Brain pericyte (primary cell): ENCODE measurements at places on chromosomes 12 and 14.

GRCh38 chr14:33056213-33056612 is 117.5 kb downstream of the NPAS3 start:
- DNase-seq, result no peak

- DNase-seq, result no peak
Measured at GRCh38 chr12:12033824-12034223, 36.9 kb upstream of the BCL2L14 start.

GRCh38 chr12:1793426-1794210 is 26.7 kb upstream of the LRTM2 start:
- no peak for DNase-seq

GRCh38 chr14:53894456-53894855 is 62.2 kb downstream of the BMP4 start:
- no peak for DNase-seq

- no peak for DNase-seq
Measured at GRCh38 chr14:35295845-35296161, 3.6 kb downstream of the PSMA6 start.

GRCh38 chr12:60644076-60644475 is 1048.2 kb downstream of the SLC16A7 start:
- DNase-seq, result no peak

DNA sequence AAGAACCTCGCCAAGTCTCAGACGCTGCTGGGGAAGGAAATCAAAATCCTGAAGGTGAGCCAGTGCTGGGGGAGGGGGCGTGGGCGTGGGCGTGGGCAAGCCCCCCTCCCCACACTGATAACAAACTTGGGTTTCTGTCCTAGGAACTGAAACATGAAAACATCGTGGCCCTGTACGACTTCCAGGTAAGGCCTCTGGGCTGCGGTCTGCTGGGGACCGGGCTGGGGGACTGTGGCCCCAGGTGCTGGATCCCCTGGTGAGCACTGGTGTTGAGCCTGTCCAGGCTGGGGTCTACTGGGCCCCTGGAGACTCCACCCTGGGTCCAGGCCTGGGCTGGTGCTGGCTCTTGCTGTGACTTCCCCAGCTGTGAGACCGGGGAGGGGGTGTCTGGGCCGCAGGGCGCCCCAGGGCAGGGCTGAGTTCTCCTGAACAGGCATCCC is 1.2 kb downstream of the ULK1 start:
- DNase-seq, result no peak

DNA sequence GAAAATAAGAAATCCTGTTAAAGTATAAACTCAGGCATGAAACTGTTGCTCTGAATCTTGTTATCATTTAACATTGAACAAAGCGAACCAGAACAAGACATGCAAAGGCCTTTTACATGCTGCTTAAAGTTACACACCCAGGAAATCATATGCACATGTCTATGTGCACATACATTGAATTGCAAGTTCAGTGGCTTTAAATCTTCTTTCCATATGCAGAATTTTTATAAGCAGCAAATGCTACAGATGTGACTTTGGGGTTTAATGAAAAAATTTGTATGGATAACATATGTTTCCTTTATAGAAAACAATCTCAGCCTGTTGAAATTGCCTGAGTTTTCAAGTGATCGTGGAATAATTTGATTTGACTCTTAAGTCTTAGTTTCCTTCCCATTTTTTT is 193.9 kb downstream of the AEBP2 start:
- no peak for DNase-seq

GRCh38 chr14:90464481-90464880 is 67.7 kb downstream of the CALM1 start:
- no peak for DNase-seq

DNA sequence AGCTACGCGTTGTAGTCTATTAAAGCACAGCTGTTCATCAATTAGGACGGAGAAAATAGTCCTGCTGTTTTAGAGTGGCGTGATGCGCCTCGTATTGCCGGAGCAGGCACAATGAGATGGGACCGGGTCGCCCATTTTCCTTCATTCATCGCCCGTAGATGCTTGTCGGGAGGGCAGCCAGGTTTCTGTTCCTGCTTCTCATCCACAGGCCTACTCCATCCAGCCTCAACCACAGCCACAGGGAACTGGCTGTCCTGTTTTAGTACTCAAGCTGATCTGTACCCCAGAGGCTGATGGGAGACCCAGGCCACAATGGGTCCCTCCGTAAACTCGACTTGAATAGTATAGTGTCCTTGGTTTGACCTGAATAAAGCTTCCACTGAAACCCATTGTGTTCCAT is 264.0 kb downstream of the VRK1 start:
- DNase-seq, result no peak

- peak; percentile 74 for DNase-seq
Measured at GRCh38 chr14:23078692-23079116, 16.2 kb downstream of the ACIN1 start.

GRCh38 chr12:68499616-68500015 is 111.1 kb upstream of the RAP1B start:
- no peak for DNase-seq

DNA sequence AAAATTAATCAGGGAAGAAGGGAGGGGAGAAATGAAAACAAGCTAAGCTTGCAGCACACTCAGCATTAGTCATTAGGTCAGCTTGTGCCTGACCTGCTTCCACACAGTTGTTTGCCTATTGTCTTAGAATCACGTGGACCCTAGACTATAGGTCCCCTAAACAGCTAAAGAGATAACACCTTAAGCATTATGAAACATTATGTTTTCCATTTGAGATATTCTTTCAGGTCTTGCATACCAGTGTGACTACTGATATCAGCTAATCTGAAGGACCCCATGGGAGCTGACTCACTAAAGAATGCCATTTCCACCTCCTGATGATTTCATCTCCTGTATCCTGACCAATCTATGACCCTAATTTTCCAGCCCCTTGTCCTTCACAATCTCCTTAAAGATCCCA is 154.1 kb upstream of the FUT8 start:
- no peak for DNase-seq

DNA sequence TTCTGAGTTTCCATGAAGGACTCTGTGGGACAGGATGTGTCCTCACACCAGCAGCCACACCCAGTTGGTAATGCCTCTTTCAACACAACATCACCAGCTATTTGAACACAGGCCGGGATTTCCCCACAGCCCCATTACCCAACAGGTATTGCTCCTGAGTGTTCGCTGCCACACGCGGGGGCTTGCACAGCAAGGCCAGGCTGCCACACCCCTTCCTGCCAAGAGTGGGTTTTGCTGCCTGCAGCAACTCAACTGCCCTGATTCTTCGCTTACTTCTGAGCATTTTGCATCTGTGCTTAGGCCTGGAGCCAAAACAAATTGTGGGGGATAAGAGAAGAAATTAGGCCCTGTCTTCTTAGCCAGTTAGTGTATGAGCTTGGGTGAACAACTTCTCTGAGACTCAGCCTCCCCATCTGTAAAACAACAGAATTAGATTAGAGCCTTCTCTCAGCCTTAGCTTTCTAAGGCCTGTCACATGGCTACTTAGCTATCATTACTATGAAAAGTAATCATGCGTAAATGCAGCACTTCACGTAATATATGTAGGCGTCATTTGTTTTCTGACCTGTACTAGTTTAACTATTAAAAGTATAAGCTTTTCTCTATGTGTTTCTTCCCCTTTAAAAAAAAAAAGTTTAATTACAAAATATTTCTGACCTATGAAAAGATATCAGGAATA is 20.0 kb downstream of the CKAP4 start:
- no peak for DNase-seq

DNA sequence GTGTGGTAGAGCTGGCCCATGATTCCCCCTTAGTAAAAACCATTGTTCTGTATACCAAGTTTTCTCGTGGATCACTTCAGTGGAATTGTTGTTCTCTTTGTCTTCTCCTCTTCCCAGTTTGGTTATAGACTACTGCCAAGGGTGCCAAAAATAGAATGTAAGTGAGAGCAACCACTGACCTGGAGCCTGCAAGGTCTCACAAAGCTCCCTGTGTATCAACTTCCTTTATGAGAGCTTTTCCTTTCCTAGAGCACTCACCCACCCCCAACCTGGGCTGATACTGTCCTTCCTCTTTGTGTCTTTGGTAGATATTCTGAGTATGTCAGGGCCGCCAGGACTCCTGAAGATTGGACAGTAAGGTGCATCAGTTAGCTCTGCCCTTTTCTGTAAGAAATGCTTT is 101.0 kb downstream of the SCN8A start:
- DNase-seq, result no peak

GRCh38 chr12:124867401-124867930 is 3.8 kb upstream of the SCARB1 start:
- no peak for DNase-seq

- no peak for DNase-seq
Measured at GRCh38 chr14:101103321-101103901, 199.9 kb upstream of the RTL1 start.

DNA sequence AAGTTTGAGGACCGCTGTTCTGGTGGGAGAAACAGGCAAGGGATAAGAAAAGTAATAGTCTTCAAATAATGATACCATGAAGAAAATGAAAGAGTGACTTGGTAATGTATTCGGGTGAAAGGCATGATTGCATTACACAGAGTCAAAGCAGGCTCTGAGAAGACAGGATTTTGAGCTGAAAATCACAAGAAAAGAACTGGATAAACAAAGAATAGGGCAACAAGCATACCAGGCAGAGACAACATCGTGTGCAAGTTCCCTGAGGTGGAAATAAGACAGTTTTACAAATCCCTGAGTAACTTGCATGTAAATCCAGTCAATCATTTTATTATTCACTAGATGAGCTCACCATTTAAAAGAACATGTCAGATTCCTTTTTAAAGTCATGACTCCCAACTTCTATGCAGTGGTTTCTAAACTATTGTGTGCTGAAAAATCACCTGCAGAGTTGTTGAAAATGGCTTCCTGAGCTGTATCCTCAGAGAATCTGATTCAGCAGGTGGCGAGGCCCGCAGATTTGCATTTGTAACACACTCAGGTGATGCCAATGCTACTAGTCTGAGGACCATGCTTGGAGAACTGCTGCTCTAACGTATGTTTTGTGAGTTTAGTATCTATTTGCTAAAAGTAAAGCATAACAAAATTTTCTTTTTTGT is 133.0 kb upstream of the ABCD2 start:
- DNase-seq, result no peak

- DNase-seq, result no peak
Measured at GRCh38 chr12:48175613-48176416, 7.6 kb upstream of the CCDC184 start.

GRCh38 chr12:89499857-89500256 is 24.7 kb downstream of the GALNT4 start:
- DNase-seq, result no peak

GRCh38 chr12:109139360-109139759 is 23.0 kb downstream of the ACACB start:
- no peak for DNase-seq

GRCh38 chr12:120971299-120972180 is 6.8 kb upstream of the HNF1A start:
- DNase-seq, result no peak

DNA sequence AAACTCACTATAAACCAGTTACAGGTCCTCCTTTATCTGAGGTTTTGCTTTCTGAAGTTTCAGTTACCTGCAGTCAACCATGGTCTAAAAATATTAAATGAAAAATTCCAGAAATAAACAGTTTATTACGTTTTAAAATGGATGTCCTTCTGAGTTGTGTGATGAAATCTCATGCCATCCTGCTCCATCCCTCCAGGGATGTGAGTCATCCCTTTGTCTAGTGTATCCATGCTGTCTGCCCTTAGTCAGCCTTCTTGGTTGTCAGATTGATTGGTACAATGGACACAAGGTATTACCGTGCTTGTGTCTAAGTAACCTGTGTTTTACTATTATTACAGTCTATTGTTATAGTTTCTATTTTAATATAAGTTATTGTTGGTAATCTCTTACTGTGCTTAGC is 328.3 kb downstream of the APAF1 start:
- DNase-seq, result no peak

GRCh38 chr14:59215322-59215721 is 26.9 kb downstream of the DAAM1 start:
- no peak for DNase-seq

- DNase-seq, result no peak
Measured at GRCh38 chr14:36503771-36504741, 16.0 kb downstream of the NKX2-1 start.

- DNase-seq, result no peak
Measured at GRCh38 chr14:61221906-61222305, 59.2 kb downstream of the TMEM30B start.

GRCh38 chr12:6946033-6946919 is 2.5 kb downstream of the C12orf57 start:
- DNase-seq, result no peak
